Naive thymus-derived CD4-positive, alpha-beta T cell (primary cell): ENCODE measurements at places on chromosomes 1 and 21. TPM values are rescaled to one million over a fixed set of nuclear protein-coding genes. Genes with fewer than 3 reads are reported as not detected.
A peak's percentile ranks its signal among the peaks of the same experiment; 100 is the strongest.

DNA sequence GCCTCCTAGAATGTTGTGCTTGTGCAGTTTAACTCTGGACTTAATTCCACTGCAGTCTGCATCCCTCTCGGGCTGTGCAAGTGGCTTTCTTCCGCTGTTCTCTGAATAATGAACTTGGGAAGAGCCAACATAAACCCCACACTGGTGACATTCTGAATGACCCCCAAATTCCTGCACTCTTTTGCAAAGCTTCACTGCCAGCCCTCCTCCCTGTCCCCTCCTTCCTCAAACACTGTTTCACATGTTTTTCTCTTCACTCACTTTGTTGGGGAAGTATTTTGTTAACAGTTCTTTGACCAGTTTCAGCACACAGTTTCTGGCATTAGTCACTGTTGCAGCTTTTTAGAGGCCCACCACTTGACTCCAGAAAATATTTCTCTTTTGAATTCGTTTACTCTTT, 39.7 kb downstream of the GNG12 start:
- H3K4me3 ChIP-seq = no peak overlapping the region
- no peaks in the 10 kb centered on the region for H3K27me3 ChIP-seq
- no peaks in the 10 kb centered on the region for H3K36me3 ChIP-seq
- H3K4me1 ChIP-seq = no peaks in the 10 kb centered on the region

DNA sequence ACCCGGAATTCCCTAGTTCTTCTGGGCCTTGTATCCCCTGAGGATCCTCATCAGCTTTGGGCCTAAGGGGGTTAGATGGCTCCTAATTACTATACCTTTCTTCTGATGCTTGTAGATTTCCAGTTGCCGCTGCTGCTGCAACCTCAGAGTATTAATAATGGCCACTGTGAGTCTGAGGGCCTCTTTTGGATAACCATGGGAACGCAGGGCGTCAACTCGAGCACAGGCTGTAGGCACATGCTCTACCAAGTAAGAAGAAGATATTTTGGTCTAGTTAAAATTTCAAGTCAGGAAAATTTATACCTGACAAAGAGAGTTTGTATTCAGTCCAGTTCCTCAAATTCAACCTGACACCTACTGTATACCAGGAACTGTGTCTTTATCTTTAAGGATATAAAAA, 28.2 kb downstream of the UROD start:
- no peaks in the 10 kb centered on the region for H3K36me3 ChIP-seq
- DNase-seq = no peak
- no peaks in the 10 kb centered on the region for H3K27me3 ChIP-seq
- H3K27ac ChIP-seq = no peak overlapping the region
- no peak overlapping the region for H3K4me3 ChIP-seq
- no peaks in the 10 kb centered on the region for H3K4me1 ChIP-seq

GRCh38 chr1:32501865-32502264, 37.0 kb downstream of the ZBTB8B start:
- H3K27ac ChIP-seq = no peak overlapping the region
- H3K27me3 ChIP-seq = no peaks in the 10 kb centered on the region
- no peaks in the 10 kb centered on the region for H3K4me1 ChIP-seq
- no peaks in the 10 kb centered on the region for H3K36me3 ChIP-seq
- no peak overlapping the region for H3K4me3 ChIP-seq

DNA sequence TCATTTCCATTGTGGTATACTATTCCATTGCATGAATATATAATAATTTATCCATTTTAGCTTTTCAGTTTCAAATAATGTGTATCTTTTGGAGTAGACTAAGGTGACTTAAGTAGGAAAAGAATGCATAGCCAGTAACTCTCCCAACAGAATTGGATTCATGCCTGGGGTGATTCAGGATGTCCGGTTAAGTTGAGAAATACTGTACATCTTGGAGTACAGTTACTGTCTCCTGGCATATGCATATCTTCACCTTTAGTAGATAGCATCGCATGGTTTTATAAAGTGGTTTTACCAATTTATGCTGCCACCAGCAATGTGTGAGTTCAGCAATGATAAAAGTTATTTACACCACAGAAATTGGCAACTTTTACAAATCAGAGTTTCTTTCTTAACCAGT, 18.6 kb upstream of the SLC6A9 start:
- no peak overlapping the region for H3K4me3 ChIP-seq
- no peak for DNase-seq
- no peak overlapping the region for H3K27ac ChIP-seq
- H3K4me1 ChIP-seq = no peaks in the 10 kb centered on the region
- no peaks in the 10 kb centered on the region for H3K36me3 ChIP-seq

DNA sequence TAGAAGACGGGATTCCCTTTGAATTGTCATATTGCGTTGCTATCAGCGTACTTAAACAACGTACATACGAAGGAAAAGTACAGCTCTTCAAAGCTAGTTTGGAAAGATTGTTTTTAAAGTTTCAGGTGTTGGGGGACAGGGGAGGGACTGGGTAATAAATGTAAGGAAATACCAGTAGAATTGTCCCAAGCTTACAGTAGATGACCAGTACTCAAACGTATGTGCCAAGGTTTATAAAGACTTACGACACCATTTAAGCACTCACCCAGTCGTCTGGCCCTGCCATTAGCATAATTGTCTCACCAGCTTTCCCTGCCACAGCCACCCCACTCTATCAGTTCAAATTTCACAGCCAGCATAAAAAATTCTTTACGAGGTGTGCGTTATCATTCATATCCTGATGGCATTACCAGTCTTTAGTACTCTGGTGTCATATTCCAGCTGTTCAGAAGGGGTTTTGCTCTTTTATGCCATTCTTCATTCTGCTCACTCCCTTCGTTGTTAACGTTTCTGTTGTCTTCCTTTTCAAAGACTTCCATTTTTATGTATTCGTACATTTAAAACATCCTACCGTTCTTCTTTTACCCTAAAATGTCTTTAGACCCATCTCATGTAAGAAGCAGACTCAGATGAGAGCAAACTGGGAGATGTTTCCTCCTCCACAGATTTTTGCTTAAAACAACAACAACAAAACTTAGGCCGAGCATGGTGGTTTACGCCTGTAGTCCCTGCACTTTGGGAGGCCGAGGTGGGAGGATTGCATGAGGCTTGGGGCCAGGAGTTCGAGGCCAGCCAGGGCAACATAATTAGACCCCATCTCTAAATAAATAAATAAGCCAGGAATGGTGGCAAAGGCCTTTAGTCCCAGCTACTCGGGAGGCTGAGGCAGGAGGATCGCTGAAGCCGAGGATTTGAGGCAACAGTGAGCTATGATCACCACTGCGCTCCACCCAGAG, 1.0 kb upstream of the HP1BP3 start:
- no peaks in the 10 kb centered on the region for H3K27me3 ChIP-seq
- peak overlapping the region; percentile 94 for H3K27ac ChIP-seq
- peak overlapping the region; percentile 95 for H3K4me3 ChIP-seq
- no peak for DNase-seq

DNA sequence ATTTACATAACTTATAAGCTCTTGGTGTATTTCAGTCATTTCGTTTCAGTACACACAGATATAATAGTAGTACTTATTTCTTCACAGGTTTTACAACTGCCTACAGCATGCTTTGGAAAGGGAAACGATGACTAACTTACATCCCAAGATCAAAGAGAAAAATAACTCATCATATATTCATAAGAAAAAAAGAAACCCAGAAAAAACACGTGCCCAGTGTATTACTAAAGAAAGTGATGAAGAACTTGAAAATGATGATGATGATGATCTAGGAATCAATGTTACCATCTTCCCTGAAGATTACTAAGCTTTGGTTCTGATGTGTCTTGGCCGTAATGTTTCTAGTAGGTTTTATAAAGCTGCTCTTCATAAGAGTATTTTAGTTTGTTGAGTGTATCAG, 30.9 kb downstream of the TYW3 start:
- no peaks in the 10 kb centered on the region for H3K4me1 ChIP-seq
- H3K27me3 ChIP-seq = no peaks in the 10 kb centered on the region
- no peak overlapping the region for H3K27ac ChIP-seq
- no peak overlapping the region for H3K4me3 ChIP-seq

Gene AQP10
- not detected for total RNA-seq

Gene SIM2
- not detected for total RNA-seq
